ENCODE measurements at places on chromosomes 5 and 9.

GRCh38 chr5:118303296-118303695 lies 685.1 kb downstream of the DTWD2 start:
- no peak for DNase-seq

DNA sequence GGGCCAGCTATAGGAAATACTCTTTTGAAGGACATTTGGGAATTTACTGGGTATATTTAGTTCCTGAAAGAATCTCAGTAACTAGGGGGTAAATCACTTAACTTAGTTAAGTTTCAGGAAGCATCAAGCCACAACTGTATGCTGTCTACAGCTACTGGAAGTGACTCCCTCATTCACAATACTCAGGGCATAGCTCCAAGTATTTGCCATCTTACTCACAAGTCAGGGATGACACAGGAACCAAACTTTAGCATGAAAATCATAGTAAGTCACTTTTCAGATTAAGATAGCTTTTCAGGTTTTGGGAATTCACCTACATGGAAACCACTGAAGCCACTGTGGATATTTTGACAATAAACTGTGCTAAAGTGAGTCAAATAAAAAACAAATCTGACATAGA lies 242.4 kb upstream of the ATP10B start:
- DNase-seq = no peak

DNA sequence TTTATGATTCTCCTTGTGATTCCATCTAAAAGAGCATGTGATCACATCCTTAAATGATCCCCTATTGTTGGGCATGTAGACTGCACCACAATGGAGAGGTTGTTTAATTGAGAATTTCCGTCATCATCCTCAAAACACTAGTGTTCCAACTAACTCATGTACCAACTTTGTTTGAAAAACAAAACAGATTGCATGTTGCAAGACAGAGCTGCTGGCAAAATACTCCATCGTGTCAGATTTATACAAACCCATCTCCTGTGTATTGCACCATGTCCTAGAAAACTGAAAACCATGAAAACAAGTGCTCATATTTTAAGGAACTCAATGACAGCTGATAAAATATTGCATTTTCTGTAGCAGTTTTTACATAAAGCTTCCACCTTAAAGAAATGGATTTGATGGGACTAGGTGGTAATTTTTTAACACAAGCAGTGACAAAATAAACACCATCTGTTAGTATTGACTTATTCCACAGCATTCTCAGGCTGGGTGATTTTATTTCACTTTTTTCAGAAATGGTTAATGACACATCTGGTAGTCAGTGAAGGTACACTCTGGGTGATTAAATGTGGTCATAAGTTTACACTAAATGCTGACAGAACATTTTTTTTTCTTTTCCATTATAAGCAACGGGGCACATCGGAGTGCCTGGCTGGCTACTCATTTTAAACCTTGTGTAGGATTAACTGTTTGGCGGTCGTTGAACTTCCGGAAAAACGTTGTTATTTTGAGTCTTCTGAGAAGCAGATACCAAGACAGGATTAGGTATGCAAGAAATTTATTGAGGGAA lies 602.9 kb upstream of the WWC1 start:
- no peak for DNase-seq

DNA sequence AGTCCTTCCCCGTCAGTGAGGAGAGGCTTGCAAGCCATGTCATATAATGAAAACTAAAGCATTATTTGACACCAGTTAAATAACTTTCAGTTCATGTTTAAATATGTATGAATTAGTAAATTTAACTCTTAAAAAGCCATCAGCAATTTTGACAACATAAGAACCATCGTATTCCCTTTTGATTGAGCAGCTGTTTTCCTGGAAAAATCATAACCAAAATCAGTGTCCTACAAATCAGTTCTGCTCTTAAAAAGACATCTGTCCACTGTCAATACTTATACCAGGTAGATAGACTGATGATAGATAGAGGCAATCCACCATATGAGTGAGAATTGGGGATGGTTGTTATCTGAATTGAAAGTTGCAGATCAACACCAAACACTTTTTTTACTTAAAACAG lies 2.3 kb downstream of the DIRAS2 start:
- no peak for DNase-seq

DNA sequence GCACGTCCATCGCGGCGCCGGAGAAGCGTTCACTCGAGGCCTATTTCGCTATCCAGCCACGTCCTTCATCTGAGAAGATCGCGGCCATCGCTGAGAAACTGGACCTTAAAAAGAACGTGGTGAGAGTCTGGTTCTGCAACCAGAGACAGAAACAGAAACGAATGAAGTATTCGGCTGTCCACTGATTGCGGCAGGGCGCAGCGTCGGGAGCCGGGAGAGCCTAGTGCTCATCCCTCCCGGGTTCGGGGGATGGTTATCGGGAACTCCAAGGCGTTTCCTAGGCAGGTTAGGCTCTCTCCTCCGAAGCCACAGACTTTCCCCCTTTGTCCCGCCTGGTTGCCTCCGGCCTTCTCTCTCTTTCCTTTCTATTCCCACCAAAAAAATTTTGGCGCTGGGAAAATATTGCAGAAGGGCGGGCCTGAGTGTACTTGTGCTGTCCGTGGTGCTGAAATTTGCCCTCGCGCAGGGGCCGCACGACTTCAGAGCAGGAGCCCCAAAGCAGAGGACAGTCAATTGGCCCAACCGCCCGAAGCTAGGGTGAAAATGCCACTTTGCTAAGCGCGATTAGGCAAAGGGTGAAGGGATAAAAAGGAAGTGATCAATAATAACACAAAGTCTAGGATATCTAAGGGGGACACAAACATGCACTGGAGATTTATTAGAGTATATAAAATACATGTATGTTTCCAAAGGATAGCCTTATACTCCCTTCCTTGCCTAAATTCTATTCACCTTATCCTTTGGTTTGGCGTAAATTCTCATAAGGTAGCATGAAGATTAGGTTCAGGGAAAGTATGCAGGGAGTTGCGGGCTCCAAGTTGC lies 1.8 kb downstream of the POU4F3 start:
- no peak for DNase-seq

DNA sequence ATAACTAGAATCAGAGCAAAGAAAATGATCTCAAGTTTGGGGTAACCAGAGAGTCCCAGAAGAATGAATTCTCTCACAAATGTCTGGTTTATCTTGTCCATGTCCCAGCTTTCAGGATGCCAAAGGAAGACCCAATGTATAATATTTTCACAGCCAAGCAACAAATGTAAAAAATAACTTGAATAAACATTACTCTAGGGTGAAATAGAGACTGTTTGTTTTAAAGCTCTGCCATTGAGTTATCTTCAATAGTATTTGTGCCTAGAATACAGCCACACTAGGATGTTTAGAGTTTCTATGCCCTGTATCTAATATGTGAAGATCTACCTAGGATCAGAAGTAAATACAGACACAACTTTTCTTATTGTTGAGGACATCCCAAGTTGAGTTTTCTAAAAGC lies at the start of gene OR13C4:
Gene OR13C4, minus strand, starts transcription at position 101 of the 400 bp plus-strand sequence. Its CDS starts 0 bp downstream, at position 101.
- DNase-seq = no peak

- DNase-seq = no peak
Observed at GRCh38 chr9:134538856-134539566, 102.6 kb upstream of the COL5A1 start.

DNA sequence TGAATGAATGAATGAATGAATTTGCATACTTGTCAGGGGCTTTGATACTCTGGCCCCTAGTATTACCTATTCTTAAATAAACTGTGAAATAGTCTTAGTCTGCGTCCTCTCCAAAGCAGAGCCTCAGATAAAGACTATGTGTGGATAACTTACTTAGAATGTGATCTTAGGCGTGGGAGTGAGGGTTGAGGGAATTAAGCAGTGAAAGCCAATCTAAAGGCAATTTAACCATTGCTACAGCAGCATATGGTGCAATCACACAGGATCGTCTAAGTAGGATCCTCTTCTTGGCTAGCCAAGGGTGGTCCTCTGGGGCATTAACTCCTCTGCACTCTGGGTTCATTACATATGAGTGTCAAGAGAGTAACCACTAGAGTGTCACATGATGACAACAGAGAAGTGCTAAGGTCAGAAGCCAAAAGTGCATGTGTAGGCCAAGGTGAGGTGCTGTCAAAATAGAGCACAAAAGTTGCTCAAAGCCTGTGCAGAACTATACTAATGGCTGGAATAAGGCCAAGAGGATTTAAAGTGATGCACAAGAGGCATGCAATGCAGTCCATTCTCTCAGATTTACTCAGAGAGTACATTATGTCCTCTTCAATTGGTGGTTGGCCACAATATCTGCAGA lies 274.4 kb upstream of the SEMA6A start:
- DNase-seq = no peak

- DNase-seq = no peak
Observed at GRCh38 chr5:170788626-170789304, 5.2 kb downstream of the GABRP start.

- DNase-seq = no peak
Observed at GRCh38 chr5:61281686-61282085, 50.4 kb upstream of the ZSWIM6 start.

- DNase-seq = no peak
Observed at GRCh38 chr5:44538797-44539601, 149.8 kb upstream of the FGF10 start.

GRCh38 chr5:142777850-142778249 lies 7.7 kb downstream of the ARHGAP26 start:
- DNase-seq = no peak

DNA sequence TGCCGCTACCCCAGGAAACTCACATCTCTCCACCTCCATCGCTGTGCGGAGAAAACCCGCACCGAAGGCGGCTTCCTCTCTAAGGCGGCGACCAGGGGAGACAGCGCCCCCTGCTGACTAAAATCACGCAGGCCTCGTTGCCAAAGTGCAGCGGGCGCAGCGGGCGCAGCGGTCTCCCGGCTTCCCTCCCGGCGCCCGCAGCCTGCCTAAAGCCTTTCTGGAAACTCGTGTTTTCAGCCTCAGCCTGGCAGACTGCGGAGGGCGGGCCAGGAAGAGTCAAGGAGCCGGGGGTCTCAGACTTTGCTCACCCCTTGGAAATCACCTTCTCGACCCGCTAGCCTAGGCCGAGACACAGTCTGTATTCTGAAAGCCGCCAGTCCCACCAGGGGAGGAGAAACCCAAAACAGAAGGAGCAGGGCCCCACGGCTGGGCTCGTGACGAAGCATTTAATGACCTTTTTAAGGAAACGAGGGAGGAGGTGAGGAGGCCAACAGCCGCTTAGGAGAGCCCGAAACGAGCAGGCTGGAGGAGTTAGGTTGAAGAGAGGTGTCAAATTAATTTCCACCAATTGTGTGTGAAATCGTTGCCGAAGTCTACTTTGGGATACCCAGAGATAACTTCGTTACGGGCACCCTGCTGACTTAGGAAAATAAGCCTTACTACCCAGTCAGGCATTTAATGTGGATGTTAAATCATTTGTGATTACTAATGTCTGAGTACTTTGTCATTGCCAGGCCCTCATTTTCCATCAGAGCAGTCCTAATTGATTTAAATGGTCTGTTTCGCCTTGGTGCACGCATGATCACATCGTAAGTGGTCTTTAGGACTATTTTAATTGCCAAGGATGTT lies 7.3 kb upstream of the FOXB2 start:
- no peak for DNase-seq

DNA sequence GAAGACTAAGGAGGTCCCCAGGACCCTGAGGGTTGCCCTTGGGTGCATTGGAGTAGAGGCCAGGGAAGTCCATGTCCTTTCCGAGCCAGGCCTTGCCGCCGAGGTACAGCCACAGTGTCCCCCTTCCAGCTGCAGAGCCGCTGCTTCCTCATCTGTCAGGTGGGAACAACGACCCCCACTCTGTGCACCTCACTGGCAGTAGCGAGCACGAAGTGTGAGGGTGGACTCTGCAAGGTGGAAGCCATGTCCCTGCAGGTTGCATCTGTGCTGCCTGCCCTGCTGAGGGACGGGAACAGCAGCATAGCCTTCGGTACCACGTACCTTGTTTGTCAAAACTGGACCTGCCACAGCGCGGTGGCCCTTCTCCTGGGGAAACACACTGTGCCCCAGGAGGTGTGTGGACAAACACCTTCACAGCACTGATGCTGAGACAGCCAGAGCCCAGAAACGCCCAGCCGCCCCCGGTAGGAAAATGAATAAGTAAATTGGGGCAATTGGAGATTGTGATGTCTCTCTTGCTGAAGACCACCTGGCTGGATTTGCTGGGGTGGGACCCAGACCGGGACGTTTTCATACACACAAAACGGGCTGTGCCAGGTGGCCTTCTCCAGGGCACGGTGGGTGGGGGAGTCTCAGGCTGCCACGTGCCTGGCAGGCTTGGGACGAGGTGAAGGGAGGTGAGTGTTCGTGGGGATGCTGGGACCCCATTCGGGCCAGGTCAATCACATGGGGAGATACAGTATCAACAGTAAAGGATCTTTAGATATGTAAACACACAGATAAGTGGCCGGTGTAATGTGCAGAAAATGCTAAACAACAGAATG lies 157.3 kb downstream of the RXRA start:
- DNase-seq = no peak

DNA sequence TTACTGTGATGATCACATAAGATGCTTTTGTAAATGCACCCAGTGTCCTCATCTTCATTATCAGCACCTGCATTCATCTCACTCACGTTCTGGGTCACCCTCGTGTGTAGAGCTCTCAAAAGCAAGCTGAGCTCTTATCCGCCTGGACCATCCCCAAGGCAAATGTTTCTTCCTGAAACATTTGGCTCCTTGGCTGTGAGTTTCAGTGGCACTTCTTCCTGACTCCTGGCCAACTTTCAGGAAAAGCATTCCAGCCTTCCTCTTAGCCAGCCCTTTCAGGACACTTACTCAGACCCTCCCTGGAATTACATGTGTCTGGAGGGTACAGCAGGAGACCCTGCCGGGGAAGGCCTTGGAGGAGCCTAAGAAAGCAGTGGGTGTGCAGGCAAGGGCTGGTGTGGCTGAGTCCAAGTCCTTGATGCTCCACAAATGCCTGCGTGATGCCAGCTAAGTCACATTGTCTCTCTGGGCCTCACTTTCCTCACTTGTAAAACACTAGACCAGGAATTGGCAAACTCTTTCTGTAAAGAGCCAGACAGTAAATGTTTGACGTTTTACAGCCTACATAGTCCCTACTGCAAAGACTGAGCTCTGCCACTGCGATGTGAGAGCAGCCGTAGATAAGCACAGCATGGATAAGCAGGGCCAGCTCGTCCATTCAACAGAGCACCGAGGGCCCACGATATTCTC lies 72.1 kb downstream of the PDE6A start:
- DNase-seq = no peak

GRCh38 chr9:104991144-104991953 lies 63.4 kb upstream of the ABCA1 start:
- DNase-seq = peak; percentile 60

DNA sequence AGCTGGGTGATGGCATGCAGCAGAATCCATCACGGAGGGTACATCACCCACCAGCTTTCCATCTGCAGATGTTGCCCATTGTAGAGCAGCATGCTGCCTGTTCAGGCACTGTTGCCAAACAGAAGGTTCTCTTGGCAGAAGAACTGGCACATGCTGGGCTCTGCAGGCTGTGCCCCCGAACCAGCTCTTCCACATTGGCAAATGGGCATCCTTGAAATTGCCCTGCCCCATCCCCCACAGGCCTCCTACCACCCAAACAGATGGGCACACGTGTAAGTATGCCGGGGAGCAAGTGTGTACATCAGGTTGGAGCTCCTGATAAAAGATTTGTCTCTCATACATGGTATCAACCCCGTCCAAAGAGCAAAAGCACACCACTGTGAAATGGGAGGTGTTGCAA lies 220.3 kb upstream of the TAS2R1 start:
- no peak for DNase-seq
